ENCODE measurements at places on chromosomes 13 and 19.

DNA sequence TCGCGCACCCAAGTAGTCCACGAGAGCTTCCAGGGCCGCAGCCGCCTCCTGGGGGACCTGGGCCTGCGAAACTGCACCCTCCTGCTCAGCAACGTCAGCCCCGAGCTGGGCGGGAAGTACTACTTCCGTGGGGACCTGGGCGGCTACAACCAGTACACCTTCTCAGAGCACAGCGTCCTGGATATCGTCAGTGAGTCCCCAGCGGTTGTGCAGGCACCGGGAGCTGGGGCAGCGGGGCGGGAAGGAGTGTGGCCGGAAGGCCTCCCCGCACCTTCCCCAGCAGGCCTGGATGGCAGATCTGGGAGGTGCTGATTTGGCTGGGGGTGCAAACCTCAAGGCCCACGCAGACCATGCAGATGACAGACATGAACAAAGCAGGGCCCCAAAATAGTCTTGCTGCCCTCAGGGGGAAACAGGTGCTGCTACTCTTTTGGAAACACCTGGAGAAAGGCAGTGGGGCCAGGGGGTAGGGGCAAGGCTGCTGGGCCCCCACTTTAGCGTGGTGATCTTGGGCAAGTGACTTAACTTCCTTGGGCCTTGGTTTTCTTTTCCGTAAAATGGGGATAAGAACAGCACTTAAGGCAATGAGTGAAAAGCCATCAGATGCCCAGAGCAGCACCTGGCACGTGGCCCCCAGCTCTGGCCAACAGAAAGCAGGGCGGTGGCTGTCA is 4.0 kb downstream of the MAG start:
- no peak for DNase-seq

DNA sequence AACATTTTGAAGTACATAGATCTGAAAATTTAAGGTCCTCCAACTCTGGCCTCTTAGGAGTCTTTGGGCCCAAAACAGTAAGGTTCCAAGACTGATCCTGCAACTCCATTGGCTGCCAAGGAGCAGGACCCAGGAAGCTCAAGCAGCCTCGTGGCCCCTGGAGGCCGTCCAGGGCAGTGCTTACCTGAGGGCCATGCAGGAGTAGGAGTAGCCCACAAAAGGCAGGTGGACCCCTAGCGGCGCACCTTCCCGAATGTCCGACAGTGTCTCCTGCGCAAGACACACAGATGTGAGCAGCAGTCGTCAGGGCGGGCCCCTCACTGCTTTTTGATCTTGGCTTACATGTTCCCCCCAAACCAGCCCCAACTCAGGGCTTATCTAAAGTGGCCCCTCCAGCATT is 5.7 kb upstream of the SIX5 start:
- peak; percentile 83 for DNase-seq

- no peak for DNase-seq
These were observed 81.4 kb upstream of the GPC6 start for GRCh38 chr13:93145199-93145598.

DNA sequence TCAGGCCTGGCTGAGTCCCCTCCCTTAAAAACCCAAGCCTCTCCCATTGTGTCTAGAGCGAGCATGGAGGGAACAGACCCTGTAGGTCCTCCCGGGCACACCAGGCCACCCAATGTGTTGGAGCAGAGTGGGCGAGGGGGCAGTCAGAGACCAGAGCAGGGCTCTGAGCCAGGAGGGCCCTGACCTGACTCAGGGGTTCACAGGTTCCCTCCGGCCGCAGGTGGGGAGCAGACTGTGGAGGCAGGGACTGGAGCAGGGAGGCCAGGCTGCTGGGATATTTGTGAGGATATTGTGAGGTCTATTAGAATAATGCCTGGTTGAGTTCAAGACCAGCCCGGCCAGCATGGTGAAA is 1.6 kb upstream of the TYROBP start:
- DNase-seq = no peak

DNA sequence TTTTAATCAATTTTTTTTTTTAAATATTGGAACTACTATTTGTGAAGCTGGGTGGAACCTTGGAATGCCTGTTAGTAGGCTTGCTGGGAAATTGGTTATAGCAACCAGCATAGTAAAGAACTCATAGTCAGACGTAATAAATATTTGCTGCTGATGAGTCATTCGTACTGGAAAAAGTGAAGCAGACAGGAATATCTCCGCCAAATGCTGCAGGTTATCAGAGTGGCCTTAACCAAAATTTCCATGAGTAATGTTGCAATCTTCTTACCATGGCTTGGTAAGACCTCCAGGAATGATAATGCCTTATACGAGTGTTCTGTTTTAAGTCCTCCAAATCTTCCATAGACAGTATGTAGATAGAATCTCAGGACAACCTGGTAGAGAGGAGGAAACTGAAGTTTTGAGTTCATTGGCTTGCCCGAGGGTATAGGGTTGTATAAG is 34.2 kb downstream of the MBNL2 start:
- peak; percentile 58 for DNase-seq

DNA sequence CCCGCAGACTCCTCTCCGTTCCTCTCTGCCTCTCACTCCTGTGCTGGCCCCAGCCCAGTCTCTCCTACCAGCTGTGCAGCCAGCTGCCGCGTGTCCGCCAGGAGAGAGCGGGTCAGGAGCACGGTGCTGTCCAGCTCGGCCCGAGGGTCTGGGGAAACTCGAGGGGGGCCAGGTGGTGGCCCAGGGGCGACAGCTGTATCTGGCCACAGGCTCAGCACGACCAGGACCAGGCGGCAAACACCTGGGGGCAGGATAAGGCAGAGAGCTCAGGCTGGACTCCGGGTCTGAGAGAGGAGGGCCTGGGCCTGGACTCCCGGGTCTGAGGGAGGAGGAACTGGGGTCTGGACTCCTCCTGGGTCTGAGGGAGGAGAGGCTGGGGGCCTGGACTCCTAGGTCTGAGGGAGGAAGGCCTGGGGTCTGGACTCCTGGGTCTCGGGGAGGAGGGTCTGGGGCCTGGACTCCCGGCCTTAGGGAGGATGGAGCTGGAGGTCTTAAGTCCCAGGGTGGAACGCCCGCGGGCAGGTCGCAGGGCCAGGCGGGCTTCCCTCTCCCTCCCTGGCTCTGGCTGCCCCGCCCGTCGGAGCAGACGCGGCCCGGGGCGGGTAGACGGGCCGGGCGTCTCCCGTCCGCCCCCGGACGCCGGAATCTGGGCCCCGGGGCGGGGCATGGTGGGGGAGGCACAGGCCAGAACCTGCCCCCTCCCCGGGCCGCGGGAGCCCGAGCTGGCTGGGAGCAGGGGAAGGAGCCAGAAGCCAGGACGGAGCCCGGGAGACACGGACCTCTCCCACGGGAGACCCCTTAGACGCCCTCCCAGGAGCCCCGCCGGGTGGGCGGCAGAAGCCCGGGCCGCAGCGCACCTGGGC is 1.3 kb downstream of the IL11 start:
- DNase-seq = peak; percentile 65

GRCh38 chr13:73081256-73081915 is 22.6 kb downstream of the KLF5 start:
- DNase-seq = peak; percentile 22
